ENCODE measurements at places on chromosomes 4 and X. TPM values are rescaled to one million over a fixed set of nuclear protein-coding genes. Genes with fewer than 3 reads are reported as not detected.

JAKMIP1 gene
- 0.10 TPM for total RNA-seq

MAGEC1 gene
- not detected for total RNA-seq

PRSS12 gene
- not detected for total RNA-seq

ADAMTS3 gene
- total RNA-seq = 1.7 TPM

FGF13 gene
- 2.4 TPM for total RNA-seq

USP9X gene
- 49.0 TPM for total RNA-seq

AKAP4 gene
- not detected for total RNA-seq

CLIC2 gene
- total RNA-seq = 20.1 TPM

ZFP42 gene
- not detected for total RNA-seq

SPANXN4 gene
- not detected for total RNA-seq

GAB3 gene
- 10.2 TPM for total RNA-seq

RIPPLY1 gene
- not detected for total RNA-seq

LNX1 gene
- total RNA-seq = 5.9 TPM

TCEAL6 gene
- total RNA-seq = 0.31 TPM

GLRA3 gene
- total RNA-seq = not detected

CNKSR2 gene
- total RNA-seq = 0.44 TPM

IL1RAPL1 gene
- total RNA-seq = 1.7 TPM

GPC4 gene
- total RNA-seq = 15.0 TPM

ARMCX4 gene
- total RNA-seq = 10.4 TPM

NKRF gene
- 6.1 TPM for total RNA-seq

LAMTOR3 gene
- total RNA-seq = 29.2 TPM

JADE3 gene
- 5.3 TPM for total RNA-seq

CD38 gene
- 5.7 TPM for total RNA-seq

All from left cardiac atrium (tissue), 4 donors.